ENCODE measurements at places on chromosomes 7 and 10. TPM values are rescaled to one million over a fixed set of nuclear protein-coding genes. Genes with fewer than 3 reads are reported as not detected.

Gene PTF1A
- not detected for total RNA-seq

Gene RPEL1
- not detected for total RNA-seq

- no peaks in the 10 kb centered on the region for H3K27me3 ChIP-seq
- H3K4me3 ChIP-seq = no peak overlapping the region
- H3K4me1 ChIP-seq = no peaks in the 10 kb centered on the region
- H3K36me3 ChIP-seq = no peaks in the 10 kb centered on the region
These were observed 30.5 kb downstream of the TACC2 start for GRCh38 chr10:122019414-122019975.

DNA sequence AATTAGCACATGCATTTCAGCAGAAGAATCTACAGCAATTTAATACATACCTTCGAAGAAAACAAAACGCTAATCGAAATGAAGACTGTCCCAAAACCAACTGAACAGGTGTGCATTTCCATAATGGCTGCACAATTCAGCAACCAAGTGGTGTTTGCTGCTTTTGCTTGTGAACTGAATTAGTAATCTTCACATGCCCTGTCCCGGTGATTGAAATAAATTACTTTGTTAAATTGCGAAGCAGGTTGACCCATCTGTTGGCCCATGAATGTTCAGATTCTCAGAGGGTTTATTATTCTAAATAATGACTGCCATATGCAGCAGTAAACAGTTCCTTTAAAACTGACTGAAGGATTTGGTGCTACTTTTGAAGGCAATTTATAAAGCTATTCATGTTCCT lies 445.2 kb upstream of the NFE2L3 start:
- H3K27ac ChIP-seq = no peak overlapping the region
- no peak for DNase-seq

DNA sequence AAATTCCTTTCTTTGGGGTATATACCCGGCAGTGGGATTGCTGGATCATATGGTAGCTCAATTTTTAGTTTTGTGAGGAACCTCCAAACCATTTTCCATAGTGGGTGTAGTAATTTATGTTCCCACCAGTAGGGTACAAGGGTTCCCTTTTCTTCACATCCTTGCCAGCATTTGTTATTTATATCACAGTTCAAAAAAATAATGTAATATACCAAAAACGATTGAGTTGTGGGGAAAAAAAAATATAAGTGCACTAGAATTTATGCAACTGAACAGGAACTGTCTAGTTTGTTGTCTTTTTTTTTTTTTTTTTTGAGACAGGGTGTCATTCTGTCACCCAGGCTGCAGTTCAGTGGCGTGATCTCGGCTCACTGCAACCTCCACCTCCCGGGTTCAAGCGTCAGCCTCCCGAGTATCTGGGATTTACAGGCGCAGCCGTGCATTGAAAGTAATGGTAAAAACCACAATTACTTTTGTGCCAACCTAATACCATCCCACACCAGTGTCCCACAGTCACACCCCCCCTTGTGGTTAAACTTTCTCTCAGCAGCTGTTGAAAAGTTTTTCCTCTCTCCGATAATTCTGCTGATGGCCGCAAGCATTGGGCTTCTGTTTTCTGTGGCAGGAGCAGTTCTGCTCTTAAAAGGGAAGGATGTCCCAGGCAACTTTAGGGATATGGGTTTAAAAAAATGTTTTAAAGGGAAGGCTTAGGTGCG lies 6.8 kb upstream of the LAT2 start:
- peaks cover 37% of the 10 kb centered on the region for H3K4me1 ChIP-seq
- H3K27me3 ChIP-seq = no peaks in the 10 kb centered on the region
- H3K27ac ChIP-seq = no peak overlapping the region
- DNase-seq = peak; percentile 73
- no peaks in the 10 kb centered on the region for H3K36me3 ChIP-seq
- H3K4me3 ChIP-seq = no peak overlapping the region

- no peaks in the 10 kb centered on the region for H3K27me3 ChIP-seq
- H3K36me3 ChIP-seq = no peaks in the 10 kb centered on the region
- no peak overlapping the region for H3K4me3 ChIP-seq
- no peak for DNase-seq
- no peak overlapping the region for H3K27ac ChIP-seq
These were observed 274.7 kb upstream of the HGF start for GRCh38 chr7:82044497-82045080.
